ENCODE measurements at places on chromosomes 6 and 20.

DNA sequence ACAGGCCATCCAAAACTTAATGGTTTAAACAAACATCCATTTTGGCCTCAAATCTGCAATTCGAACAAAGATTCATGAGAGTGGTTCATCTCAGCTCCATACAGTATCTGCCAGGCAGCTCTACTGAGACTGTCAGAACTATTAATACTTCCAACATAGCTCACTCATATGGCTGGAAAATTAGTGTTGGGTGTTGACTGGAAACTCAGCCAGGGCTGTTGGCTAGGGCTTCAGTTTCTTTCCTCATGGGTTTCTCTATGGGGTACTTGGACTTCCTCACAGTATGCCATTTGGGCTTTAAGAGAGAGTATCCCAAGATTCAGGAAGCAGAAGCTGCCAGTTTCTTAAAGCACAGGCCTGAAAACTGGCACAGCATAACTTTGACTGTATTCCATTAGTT is 240.3 kb downstream of the TPBG start:
- DNase-seq: no peak

DNA sequence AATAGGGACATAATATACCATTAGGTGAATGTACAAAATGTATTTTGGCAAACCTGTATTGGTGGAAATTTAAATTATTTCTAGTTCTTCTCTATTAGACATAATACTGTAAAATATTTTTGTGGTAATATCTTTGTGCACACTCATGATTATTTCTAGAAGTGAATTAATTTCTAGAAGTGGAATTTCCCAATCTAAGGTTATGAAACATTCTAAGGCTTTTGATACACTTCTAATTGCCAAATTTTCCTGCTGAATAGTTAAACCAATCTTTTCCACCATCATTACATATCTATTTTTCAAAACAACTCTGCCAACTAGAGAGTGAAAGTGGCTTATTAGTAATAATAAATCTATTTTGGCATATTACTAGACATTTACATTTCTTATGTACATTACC is 1.8 kb upstream of the CCND3 start:
- no peak for DNase-seq

GRCh38 chr6:43037197-43037596 is 15.8 kb downstream of the RRP36 start:
- DNase-seq: no peak

GRCh38 chr20:48202334-48203113 is 417.2 kb upstream of the SULF2 start:
- no peak for DNase-seq

DNA sequence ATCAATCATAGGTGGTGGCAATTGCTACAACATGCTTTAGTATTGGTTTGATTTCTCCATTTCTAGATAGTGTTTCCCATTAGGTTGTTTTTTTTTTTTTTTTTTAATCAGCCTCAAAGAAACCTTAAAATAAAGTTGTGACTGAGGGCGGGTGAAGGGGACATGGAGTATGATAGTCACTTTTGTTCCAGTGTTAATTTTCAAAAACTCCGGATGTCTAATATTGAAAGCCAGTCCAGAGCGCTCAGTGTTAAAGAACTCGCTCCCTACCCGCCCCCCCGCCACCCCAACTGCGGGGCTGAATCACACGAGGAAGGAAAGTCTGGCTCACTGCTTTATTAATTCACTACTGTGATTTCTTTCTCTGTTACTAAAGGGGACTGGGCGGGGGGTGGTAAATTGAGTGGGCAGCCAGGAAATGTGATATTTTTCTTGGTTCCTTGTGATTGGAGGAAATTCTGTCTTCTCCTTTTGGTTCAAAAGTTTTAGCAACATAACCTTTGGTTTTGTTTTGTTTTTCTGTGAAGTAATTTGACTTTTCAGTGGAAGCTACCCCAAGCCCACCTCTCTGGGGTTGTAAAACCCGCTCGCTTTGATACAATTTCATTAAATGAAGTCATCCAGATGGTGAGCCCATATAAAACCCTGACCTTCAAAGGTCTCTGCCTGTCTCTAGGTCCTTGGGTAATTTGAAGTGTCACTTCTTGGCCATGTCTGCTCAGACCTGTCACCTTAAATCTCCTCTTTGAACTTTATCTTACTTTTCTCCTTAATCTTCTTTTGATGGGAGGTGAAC is 38.0 kb downstream of the TNFAIP3 start:
- DNase-seq: no peak

GRCh38 chr6:68628161-68628560 is 6.9 kb upstream of the ADGRB3 start:
- no peak for DNase-seq

DNA sequence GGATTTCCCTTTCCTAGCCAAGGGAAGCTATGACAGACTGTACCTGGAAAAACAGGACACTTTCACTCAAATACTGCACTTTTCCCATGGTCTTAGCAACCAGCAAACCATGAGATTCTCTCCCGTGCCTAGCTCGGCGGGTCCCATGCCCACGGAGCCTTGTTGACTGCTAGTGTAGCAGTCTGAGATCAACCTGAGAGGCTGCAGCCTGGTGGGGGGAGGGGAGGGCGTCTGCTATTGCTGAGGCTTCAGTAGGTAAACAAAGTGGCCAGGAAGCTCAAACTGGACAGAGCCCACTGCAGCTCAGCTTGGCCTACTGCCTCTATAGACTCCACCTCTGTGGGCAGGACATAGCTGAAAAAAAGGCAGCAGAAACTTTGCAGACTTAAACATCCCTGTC is 61.8 kb downstream of the EPM2A start:
- DNase-seq: no peak

GRCh38 chr6:119210596-119210995 is 132.1 kb upstream of the FAM184A start:
- no peak for DNase-seq

DNA sequence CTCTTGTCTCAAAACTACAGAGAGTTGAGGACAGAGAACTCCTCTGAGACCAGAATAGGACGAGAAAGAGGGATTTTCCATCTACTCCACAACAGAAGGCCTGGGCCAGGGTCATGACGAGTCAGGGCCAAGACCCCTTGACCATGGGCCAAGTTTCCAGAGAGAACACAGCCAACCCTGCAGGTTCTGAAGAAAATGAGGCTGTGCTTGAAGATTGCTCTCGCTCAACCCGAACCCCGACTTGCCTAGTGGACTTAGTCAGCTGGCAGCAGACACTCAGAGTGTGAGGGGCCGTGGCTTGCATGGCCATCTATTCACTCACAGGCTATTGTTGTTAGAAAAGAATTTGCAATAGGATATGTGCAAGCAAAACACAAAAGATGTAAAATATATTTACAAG is 54.5 kb downstream of the TMEM242 start:
- DNase-seq: no peak

DNA sequence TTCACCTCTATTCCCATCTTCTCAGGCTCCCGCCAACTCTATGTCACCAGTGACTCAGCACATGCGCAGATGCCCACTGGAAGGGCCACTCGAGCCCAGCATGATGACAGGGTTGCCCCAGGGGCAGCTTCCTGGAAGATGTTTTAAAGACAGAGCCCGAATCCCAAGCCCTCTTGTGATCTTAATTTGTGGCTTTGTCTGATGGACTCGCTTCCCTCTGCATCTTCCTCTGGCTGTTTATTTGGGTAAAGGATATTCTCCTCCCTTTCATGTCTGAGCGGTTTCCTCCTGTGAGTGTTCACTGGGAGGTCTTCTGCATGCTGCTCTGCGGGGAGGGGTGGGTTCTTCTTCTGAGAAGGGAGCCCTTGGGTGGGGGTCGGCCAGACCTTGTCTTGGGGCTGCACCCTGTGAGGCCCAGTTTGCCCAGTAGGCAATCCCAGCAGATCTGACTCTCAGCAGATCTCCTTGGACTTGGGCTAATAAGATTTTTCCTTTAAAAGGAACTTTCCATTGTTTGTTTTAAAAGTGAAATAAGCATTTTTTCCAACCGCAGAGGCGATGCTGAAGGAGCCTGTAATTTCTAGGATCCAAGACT is 401.0 kb downstream of the CDC5L start:
- no peak for DNase-seq

DNA sequence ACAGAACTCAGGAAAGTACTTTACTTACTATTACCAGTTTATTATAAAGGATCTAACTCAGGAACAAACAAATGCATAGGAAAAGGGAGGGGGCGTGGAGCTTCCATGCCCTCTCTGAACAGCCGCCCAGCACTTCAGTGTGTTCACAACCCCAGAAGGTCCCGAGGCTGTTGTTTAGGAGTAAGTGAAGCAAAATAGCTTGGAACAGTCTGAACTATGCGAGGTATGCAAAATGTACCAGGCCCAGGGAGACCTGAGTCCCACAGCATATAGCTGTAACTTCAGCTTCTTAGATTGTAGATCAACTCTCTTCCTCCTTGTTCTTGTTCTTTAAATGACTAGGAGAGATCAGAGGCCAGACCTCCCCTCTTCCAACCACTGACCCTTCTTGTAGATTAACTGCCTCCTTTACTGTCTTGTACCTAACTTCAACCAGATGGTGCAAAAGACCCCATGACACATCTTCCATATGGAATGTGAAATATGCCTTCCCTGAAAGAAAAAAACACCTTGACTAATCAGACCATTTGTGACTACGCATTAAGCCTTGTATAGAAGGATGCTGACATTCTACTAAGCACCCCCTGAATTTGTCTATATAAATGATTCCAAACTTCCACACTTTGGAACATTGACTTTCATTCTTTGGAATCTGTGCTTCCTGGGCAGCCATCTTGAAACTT is 98.8 kb upstream of the SNX9 start:
- no peak for DNase-seq

- no peak for DNase-seq
These were observed 94.4 kb downstream of the RNASET2 start for GRCh38 chr6:166861961-166862286.

DNA sequence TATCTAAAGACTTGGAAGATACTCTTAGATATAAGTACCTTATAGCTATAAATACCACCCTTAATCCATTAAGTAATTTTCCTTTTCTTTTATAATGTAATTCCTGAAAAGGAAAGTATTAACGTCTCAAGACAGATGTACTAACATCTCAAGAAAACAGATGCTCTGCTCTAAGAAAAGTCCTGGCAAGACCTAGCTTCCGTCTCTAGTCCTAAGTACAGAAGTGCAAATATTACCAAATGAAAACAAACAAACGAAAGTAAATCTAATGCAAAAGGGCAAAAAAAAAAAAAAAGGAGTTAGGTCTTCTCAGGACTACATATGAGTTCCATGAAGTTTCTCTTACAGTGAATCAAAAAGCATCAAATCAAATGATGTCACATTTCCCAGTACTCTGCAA is 106.8 kb upstream of the PDE10A start:
- DNase-seq: no peak

DNA sequence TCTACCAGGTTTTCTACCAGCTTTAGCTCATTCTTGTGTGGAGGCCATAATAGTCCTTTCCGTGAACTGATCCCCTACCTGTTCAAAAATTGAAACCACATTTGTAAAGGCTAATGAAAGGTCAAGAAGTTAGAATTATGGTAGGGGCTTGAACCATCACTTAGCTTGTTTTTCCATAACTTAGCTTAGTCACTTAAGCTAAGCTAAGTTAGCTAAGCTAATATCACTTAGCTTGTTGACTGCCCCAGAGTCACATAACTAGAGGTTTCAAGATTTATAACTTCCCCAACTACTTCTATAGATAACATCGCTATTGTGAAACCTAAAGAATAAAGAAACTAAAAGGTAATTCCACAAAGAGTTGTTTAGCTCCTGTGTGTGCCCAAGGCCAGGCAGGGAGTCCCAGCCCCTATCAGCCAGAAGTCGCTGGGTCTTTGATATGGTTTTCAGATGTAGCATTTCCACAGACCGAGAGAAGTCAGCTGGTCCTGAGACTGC is 131.8 kb downstream of the VEGFA start:
- no peak for DNase-seq

GRCh38 chr20:5809495-5809894 is 59.3 kb downstream of the SHLD1 start:
- DNase-seq: no peak

- no peak for DNase-seq
These were observed 39.5 kb upstream of the LAMP5 start for GRCh38 chr20:9474835-9475415.

GRCh38 chr6:151452750-151453427 is 963 bp upstream of the RMND1 start:
- no peak for DNase-seq

DNA sequence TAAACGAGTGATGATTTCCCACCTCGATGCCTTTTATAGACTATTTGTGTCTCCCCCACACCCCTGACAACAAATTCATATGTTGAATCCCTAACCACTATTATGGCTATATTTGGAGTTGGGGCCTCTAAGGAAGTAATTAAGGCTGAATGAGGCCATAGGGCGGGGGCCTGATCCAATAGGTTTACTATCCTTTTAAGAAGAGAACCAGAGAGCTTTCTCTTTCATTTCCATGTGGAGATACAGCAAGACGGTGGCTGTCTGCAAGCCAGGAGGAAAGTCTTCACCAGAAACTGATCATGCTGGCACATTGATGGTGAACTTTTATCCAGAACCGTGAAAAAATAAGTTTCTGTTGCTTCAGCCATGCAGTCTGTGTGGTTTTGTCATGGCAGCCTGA is 38.9 kb upstream of the CLIC5 start:
- no peak for DNase-seq

- DNase-seq: no peak
These were observed 21.8 kb upstream of the LRRN4 start for GRCh38 chr20:6075428-6076219.

GRCh38 chr6:42302411-42302810 is 84.8 kb upstream of the MRPS10 start:
- no peak for DNase-seq

- DNase-seq: no peak
These were observed 263.0 kb downstream of the ARID1B start for GRCh38 chr6:157040191-157040590.

GRCh38 chr20:47300071-47300470 is 56.4 kb downstream of the ZMYND8 start:
- DNase-seq: no peak

- DNase-seq: no peak
These were observed 377.7 kb downstream of the PLCB1 start for GRCh38 chr20:8509809-8510208.

GRCh38 chr20:54648421-54649142 is 173.2 kb downstream of the DOK5 start:
- DNase-seq: no peak

- DNase-seq: no peak
These were observed 98.7 kb upstream of the PMEPA1 start for GRCh38 chr20:57808264-57809070.

GRCh38 chr20:58552366-58552934 is 37.3 kb upstream of the APCDD1L start:
- DNase-seq: no peak

GRCh38 chr6:71908162-71908765 is 21.9 kb downstream of the RIMS1 start:
- DNase-seq: no peak

- peak; percentile 7 for DNase-seq
These were observed 398.8 kb downstream of the ESR1 start for GRCh38 chr6:152206072-152206818.

GRCh38 chr6:135514706-135515105 is 17.2 kb upstream of the AHI1 start:
- no peak for DNase-seq

DNA sequence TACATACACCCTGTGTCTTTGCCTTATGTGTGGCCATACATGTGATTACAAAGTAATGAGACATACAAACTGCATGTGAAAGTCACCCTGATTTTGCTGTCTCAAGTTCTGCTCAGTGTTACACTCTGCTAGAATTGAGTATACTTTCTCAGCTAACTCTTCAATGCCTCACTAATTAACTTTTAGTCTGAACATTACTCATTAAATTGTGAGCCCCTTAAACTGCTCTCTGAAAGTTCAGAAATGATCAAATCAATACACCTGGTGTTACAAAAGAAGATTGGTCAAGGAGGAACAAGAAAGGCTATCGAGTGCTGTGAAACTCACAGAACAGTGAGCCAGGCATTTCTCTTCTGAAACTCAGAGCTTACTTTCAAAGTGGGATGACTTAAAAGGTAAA is 71.3 kb downstream of the MKKS start:
- DNase-seq: no peak

GRCh38 chr20:20373091-20373571 is 5.2 kb downstream of the INSM1 start:
- DNase-seq: no peak
